ENCODE measurements at places on chromosomes 12 and 14.

GRCh38 chr14:28340816-28341215, 425.8 kb upstream of the FOXG1 start:
- no peak for DNase-seq

DNA sequence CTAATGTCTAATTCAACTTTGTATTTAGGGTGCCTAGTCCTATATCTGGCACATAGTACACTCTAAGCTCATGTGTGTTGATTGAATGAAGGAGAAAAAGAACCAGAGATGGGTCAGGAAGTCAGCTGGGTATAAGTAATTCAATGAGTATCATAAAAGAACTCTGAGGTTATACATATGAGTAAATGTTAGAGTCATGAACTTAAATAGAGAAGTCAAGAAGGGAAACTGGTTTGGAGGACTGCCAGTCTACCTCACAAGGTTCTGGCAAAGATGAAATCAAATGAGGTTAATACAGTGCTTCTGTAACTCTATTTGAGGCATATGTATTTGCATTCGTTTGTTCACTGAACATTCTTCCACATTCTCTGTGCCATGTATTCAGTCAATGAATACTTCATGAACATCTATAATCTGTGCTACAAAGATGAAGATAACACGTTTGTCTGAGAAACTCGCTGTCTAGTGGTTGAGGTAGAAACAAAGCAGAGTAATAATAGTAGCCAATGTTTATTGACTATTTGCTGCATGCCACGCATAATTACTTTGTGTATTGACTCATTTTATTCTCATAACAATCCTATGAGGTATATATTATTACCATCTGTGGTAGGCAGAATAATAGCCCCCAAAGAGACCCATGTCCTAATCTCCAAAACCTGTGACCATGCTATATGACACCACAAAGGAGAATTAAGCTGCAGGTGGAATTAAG, 88.9 kb downstream of the PTGER2 start:
- no peak for DNase-seq

GRCh38 chr12:112778400-112778799, 13.1 kb upstream of the RPH3A start:
- no peak for DNase-seq

DNA sequence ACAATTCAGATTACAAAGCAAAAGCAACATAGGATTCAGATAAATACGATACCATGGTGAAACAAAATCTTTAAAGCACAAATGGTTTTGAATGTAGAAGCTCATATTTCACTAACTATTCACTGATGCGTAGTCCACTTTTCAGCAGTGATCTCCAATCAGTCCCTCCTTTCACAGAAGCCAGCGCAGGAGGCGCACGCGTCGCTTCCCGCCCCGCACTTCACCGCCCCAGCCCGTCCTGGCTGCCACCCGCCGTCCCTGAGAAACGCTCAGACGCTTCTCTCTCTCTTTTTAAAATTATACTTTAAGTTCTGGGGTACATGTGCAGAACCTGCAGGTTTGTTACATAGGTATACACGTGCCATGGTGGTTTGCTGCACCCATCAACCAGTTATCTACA, 19.8 kb upstream of the CHFR start:
- no peak for DNase-seq

- DNase-seq = no peak
Measured at GRCh38 chr12:110744151-110744571, 1.5 kb upstream of the PPP1CC start.
